ENCODE measurements at places on chromosomes 3 and 15.
A peak's percentile ranks its signal among the peaks of the same experiment; 100 is the strongest.

DNA sequence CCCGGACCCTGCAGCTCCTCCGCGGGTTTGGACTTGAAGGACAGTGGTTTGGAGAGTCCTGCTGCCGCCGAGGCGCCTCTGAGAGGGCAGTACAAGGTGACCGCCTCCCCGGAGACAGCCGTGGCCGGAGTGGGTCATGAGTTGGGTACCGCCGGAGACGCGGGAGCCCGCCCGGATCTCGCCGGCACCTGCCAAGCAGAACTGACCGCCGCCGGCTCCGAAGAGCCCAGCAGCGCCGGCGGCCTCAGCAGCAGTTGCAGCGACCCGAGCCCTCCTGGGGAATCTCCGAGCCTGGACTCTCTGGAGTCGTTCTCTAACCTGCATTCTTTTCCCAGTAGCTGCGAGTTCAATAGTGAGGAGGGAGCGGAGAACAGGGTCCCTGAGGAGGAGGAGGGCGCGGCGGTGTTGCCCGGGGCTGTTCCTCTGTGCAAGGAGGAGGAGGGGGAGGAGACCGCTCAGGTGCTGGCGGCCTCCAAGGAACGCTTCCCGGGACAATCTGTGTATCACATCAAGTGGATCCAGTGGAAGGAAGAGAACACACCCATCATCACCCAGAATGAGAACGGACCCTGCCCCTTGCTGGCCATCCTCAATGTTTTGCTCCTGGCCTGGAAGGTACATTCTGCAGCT lies 634 bp downstream of the MINDY2 start:
- DNase-seq, result peak; percentile 32

DNA sequence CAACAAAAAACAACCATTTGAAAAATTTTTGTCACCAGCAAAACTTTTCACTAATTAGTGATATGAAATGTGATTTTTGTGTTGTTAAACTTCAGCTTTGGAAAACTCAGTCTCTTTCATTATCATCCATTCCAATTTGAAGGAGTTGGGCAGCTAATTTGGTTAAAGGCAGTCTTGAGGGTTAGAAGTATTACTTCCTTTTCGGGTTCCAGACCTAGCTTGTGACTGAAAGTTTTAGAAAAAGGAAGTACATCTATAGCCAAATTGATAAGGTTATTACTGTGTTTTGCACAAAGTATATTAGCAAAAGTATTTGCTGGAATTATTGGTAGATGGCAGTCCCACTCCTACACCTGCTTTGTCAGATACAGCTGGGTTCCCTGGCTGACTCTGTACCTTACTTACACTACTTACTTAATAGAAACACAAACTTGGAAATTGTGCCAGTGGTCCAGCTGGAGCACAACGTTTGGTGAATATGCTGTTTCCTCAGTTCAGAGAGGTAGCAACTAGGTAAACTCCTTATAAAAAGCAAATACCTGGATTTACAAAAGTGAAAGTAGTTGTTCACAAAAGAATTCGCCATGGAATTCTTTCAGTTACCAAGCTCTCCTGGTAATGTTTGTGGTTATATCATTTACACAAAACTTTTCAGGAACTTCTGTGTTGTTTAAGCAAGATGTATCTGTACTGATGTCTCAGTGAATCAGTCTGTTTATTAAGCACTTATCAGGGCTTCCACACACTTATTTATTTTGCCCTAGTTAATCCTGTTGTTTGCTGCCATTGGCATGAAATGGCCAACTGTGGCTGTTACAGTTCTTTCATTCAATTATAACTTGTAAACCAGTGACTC lies 31.6 kb downstream of the TIPARP start:
- no peak for DNase-seq

DNA sequence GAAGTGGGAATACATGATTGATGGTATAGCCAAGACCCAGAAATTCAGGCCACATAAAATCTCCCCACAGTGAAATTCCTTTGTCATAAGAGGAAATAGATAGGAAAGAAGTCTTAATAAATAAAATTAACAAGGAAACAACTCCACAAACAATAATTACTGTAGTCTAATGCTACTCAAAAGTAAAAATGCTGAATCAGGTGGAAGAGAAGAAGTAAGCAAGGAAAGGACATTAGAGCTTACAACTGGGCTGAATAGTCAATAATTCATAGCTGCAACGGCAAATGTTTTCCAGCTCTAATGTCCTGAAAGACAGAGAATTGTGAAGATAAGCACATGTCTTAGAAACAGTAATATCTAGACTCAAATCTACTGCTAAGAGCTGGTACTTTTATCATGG lies 64.4 kb downstream of the STRIT1 start:
- DNase-seq, result no peak

DNA sequence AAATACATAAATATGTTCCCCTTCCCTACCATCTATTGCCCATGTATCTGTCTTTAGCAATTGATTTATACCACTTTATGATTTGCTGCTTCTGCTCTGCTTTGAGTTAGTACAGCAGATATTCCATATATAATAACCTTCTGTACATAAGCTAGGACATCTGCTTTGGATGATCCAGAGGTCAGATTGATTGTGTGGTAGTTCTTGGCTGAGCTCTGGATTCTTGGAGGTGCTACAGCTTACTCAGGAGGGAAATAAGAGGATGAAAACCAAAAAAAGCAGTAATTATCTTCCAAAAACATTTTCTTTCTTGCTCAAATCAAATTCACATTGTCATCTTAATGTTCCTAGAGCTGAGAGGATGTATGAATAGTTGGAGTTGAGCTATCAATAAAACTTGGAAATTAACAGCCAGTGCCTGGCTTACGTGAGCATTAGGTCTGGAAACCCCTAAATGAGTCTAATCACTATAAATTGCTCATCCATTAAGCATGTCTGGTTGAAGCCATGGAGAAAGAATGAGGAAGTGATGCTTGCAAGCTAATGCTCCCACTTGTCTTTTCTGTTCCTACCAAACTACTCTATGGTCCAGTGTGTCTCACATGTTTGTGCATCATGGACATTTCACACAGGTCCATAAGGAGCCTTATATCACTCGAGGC lies 36.3 kb upstream of the TMEM42 start:
- no peak for DNase-seq

GRCh38 chr3:194167480-194168282 lies 31.7 kb downstream of the HES1 start:
- DNase-seq, result no peak

DNA sequence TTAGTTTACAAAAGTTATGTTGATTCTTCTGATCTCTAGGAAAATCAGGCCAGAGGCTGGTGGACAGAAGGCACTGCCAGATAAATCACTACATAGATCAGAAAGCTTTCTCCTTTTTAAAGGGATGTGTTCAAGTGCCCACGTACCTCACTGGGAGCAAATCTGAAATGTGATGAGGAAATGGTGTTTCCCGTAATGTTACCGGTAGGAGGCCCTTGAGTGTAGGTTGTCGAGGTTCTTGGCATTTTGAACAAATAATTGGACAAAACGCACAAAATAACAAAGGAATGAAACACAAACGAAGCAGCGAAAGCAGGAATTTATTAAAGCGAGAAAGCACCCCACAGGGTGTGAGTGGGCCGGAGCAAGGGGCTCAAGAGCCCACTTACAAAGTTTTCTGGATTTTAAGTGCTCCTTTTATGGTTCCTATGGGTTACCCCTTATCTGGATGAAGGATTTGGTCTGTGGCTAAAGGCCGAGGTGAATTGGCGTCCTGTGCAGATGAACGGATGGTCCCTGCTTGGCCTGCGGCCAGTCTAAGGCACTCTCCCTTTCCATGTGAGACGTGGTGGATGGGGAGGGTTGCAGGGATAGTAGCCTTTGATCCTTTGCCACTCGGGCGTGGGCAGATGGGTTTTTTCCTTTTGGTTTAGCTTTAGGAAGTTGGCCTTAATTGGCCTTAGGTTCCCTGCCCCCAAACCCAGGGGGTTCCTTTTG lies 1.0 kb downstream of the SNX1 start:
- peak; percentile 11 for DNase-seq

DNA sequence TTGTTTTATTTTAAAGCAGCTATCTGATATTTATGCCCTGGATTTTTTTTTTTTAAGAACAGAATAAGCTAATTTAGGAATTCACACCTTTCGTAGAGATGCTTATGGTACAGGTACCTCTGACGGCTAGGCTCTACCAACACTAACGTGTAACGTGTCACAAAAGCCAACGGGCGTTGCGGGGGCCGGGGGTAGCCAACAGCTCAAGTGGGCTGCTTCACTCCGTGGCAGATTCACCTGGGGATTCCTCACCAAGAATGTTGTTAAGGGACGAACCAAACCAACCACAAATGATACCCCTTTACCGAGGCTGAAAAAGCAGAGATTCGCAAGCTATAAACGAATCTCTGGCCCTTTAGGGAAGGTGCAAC lies 1.0 kb downstream of the TMCC1 start:
- DNase-seq, result no peak

- peak; percentile 27 for DNase-seq
Measured at GRCh38 chr15:90871139-90871715, 2.8 kb downstream of the FURIN start.

DNA sequence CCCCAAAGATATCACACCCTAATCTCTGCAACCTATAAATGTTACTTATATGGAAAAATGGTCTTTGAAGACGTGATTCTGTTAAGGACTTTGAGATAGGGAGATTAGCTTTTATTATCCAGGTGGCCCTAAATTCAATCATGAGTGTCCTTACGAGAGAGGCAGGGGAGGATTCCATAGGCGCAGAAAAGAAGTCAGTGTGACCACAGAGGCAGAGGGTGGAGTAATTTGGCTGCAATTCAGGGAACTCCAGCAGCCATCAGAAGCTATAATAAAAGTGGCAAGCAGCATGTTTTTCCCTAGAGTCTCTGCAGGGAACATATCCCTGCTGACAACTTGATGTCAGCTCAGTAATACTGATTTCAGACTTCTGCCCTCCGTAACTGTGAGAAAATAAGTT lies 315.2 kb upstream of the ROBO2 start:
- no peak for DNase-seq

DNA sequence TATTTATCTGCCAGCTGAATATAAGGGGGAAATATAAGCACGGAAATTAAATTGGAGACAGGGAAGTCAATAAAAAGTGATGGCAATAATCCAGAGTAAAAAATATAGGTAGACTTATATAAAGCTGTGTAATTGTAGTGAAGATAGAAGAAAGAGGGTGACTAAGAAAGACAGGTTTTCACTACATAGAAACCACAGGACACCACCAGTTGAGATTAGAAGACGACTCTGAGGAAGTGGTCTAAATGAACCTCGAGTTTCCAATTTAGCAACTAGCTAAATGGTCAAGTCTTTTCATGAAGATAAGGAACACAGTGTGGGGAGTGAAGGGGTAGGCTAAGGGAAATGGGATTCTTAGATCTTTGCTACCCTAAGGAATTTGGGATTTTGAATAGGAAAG lies 188.8 kb upstream of the ARL6 start:
- DNase-seq, result no peak

DNA sequence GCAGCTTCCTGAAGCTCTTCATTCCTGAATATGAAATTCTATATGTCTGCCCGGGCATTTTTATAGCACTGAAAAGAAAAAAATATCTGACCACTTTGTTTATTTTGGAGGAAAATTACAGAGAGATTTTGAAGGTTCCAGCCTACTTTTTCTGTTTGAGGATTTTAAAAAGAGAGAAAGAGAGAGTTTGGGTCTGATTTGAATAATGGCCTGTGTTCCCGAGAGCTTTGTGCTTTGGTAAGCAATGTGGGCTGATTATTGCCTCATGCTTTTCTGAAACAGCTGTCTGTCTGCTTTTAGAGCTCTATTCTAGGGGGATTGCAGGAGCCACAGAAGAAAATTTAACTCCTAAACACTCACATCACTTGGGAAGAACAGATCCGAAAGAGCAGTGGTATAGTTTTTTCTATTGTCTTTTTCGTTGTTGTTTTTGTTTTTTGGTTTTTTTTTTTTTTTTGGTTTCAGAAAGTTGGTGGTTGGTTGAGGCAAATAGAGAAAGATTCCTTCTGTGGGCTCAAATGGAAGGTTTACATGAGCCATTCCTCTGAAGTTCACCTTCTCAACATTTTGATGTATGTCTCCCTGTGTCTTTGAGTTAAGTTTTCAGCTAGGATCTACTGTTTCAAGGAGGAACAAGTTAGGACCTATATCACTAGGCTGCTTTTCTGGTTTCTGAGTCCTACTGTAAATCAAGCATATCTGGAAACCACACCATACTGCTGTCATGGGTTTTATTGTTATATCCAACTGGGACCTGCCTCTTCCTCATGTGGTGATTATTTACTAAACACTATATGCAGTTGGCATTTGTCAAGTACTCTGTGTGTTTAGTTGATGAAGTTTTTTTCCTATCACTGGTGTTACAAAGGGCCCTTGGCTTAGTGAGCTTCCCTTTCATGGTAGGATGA lies 178.9 kb downstream of the KCNMB2 start:
- DNase-seq, result no peak

DNA sequence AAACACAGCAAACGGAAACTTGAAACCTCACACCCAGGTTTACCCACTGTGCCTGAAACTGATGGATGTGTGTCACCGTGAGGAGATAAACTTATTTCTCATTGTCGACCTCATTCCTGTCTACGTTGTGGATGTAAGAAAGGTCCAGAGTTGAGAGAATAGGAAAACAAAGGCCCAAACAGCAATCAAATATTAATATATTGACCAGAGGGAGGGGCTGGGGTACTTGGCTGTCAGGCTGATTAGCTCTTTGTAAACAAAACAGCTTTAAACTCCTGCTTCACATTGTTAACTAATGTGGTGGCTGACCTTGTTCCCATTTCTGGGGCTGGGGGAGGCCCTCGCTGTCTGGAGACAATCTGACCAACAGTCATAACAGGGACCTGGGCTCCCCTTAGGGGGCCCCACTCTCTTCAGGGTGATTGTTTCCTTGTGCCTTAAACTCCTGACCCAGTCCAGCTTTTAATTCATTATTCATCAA lies 937.6 kb downstream of the MCTP2 start:
- DNase-seq, result no peak

DNA sequence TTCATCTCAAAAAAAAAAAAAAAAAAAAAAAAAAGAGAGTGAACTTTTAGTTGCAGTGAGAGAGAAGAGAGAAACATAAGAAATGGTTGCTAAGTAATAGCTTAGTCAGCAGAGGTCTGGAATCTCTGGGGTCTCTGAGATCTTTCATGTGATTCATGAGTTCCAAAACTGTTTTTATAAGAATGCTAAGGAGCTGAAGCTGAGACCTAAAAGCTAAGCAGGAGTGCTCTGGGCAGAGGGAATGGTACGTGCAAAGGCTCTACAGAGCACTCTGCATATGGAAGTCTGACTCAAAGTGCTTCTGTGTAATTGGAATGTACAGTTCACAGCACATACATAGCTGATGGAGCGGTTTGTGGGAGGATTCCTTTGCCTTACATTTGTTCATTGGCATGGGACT lies 66.3 kb upstream of the LRIG1 start:
- DNase-seq, result no peak

DNA sequence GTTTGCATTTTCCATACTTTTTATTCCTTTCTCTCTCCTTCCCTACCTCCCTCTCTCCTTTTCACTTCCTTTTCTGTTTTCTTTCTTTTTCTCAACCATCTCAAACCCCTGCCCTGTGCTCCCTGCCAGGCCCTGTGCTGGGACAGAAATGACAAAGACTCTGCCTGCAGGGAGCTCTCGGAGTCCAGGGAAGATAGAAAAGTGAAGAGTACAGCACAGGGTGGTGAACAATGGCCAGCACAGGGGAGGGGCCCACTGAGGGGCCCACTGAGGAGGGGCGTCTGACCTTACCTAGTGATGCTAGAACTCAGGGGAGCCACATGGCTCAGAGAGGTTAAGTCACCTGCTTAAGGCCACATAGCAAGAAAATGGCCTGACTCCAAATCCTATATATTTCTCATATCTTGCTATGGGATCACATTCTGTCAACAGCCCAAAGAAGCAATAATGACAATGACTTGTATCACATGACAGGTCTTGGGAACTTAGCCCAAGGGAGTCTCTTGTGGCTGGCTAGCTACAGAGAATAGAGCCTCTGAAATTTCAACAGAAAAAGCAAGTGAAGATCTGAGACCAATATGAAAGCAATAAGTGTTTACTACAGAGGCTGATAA lies 44.3 kb upstream of the ATP2B2 start:
- no peak for DNase-seq
